ENCODE measurements at places on chromosomes 7 and 10. TPM values are rescaled to one million over a fixed set of nuclear protein-coding genes. Genes with fewer than 3 reads are reported as not detected.

GRCh38 chr10:128043259-128044045 is 82.8 kb downstream of the MKI67 start:
- H3K4me3 ChIP-seq, result no peak overlapping the region
- H3K27me3 ChIP-seq, result no peaks in the 10 kb centered on the region
- H3K4me1 ChIP-seq, result no peaks in the 10 kb centered on the region
- H3K36me3 ChIP-seq, result no peaks in the 10 kb centered on the region
- H3K27ac ChIP-seq, result no peak overlapping the region

GRCh38 chr10:102678842-102679289 is 34.6 kb downstream of the TRIM8 start:
- peaks cover 14% of the 10 kb centered on the region for H3K4me1 ChIP-seq
- no peaks in the 10 kb centered on the region for H3K36me3 ChIP-seq
- H3K4me3 ChIP-seq, result no peak overlapping the region
- H3K27me3 ChIP-seq, result no peaks in the 10 kb centered on the region
- peak; percentile 76 for DNase-seq

The IDI2 gene
- total RNA-seq, result not detected

The ANK3 gene
- total RNA-seq, result 30.0 TPM

The PKD2L1 gene
- 0.08 TPM for total RNA-seq

Measured in liver (tissue), 10 donors.